Stimulated activated CD8-positive, alpha-beta memory T cell treated with anti-CD3 and anti-CD28 coated beads, Interleukin-4, amount 100 ng/mL, for 1 hour (primary cell): ENCODE measurements at places on chromosomes 7 and 10.

DNA sequence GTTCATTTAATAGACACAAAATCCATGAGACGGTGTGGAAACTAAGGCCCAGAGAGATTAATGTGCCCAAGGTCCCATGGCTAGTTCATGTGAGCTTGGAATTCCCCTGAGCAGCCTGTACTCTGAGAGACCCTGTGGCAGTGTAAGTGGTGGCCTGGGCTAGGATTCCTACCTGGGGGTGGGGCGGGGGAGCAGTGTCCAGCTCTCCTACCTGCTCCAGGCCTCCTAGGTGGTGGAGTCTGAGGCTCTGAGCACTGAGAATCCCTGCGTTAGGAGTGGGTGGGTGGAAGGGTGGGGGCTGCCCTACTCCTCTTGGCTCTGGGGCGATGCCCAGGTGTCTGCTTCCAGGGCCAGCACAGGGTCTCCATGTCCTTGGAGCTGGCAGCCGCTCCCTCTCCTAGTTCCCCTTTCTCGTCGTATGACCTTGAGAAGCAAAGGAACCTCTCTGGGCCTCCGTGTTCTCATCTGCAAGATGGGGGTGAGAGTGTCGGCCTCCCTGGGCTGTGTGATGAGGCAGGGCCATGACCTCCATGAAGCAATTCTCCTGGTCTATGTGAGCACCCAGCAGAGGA, 2.5 kb downstream of the SNCG start:
- no peak for DNase-seq

GRCh38 chr7:112646783-112647182, 143.4 kb downstream of the TMEM168 start:
- DNase-seq, result no peak

GRCh38 chr10:88975377-88975720, 15.2 kb upstream of the FAS start:
- DNase-seq, result no peak

- DNase-seq, result no peak
Observed at GRCh38 chr7:43756368-43757072, 2.0 kb upstream of the BLVRA start.

DNA sequence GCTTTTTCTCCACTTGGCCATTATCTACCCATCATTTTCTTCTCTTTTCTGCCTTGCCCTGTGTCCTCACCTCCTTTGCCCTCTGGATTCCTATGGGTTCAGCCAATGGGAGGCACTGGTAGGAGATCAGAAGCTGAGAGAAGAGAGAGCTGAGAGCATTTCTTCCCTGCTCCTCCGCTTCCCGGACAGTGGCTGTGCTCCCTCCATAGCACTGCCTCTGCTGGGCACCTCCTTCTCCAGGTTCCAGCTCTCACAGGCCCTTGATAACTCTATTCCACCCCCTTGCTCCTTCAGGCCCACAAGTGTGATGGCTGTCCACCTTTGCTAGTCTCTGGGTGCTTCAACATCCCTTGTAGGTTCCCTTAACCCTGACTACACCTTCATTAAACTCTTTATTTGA, 79.6 kb downstream of the LSM5 start:
- DNase-seq, result no peak

- no peak for DNase-seq
Observed at GRCh38 chr7:80699045-80699638, 60.7 kb downstream of the CD36 start.

- DNase-seq, result no peak
Observed at GRCh38 chr10:103433858-103434257, 18.3 kb downstream of the CALHM2 start.

DNA sequence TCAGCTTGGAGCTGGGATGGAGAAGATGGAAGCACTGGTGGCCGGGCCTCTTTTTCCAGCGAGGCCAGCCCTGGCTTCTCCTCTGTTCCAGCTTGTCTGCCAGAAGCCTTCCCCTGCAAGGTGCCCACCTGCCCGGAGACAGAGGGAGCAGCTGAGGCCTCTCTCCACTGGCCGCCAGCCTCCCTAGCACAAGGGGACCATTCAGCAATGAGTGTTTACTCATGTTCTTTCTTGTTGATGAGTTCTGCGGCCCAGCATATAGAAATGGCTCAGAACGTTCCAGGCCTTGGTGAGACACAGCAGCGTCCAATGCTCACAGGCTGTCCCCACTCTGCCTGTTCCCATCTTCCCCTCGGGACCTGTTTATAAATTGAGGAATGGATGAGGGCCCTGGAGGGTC, 47.3 kb downstream of the CHST3 start:
- DNase-seq, result no peak

GRCh38 chr10:34537629-34538231, 277.4 kb downstream of the PARD3 start:
- DNase-seq, result no peak

GRCh38 chr10:125377368-125377767, 217.0 kb upstream of the CTBP2 start:
- DNase-seq, result no peak

DNA sequence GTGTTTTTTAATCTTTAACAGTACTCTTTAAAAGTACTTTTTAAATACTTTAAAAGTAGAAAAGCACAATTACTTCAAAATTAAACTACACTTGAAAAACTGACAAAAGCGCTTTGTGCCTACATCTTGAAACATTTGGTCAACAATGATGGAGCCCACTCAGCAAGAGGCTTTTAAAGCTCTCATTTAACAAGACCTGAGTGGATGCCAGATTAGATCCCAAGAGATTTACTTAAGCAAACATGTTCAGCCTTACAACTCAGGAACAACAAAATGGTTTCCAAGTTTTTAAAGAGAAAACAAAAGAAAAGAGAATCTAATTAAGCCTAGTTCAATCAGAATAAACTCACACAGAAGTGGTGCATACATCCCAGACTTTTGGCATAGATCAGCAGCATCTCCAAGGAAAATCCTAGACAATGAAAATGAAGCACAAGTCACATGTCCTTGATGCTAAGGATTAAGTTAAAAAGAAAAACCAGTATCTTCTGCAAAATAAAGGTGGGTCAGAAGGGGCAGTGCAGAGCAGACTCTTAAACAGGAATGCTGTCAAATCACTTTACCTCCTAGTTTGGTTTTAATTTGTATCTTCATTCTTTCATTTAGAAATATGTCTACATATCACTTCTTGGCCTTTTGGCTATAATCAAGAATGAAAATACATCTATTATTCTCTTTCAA, 26.2 kb downstream of the HIBADH start:
- DNase-seq, result no peak

GRCh38 chr10:126921974-126922525, 16.8 kb downstream of the DOCK1 start:
- DNase-seq, result no peak

DNA sequence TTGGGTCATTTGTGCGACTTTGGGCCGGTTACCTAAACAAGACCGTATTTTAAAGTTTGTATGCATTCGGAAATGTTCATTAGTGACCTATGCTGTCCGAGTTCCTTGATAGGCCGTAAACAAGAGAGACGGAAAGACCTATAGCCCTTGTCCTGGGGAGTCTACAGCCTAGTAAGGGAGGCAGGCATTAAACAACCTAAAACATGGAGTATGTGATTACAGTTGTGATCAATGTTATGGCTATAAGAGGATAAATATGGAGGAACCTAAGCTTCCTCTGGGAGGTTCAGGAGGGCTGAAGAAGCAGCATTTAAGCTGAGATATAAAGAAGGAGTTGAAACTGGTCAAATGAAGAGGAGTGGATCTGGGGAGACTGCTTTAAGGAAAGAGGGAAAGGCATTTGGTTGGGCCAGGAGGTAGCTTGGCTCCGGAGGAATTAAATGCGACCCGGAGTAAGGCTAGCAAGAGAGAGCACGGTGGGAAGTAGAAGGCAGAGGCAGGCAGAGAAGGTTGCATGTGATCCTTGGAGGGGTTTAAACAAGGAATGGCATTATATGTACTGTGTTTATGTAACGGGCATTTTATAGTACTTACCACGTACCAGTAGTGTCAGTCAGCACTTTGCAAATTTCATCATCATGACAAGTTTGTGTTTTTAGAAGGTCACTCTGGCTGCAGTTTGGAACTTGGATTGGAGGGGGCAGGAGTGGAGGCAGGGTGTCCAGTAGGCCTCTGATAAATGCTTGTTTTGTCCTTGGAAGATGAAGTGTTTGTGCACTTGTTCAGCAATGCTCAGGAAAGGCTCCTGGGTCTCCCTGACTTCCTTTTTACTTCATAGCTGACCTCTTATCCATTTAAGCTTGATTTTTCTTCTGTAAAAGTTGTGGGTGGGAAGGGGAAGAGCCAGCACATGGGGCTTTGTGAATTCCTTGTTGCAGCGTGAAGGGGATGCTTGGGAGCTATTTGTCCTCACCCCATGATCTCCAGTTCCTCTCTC, 1.0 kb upstream of the AVPI1 start:
- DNase-seq, result no peak

DNA sequence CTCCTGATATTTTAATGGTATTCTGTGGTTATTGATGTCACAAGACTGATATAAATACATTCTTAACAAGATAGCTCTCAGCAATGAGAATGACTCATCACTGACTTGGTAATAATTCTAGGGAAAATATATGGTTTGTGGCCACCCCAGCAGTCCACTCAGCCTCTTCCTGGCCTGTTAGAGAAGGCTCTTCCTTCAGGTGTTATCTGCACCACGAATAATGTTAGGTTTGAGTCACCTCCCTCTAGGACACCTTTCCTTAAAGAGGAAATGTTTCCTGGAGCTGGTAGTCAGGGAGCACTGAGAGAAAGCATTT, 163.3 kb downstream of the SVIL start:
- no peak for DNase-seq

- DNase-seq, result no peak
Observed at GRCh38 chr10:118592675-118593330, 2.6 kb downstream of the PRLHR start.

DNA sequence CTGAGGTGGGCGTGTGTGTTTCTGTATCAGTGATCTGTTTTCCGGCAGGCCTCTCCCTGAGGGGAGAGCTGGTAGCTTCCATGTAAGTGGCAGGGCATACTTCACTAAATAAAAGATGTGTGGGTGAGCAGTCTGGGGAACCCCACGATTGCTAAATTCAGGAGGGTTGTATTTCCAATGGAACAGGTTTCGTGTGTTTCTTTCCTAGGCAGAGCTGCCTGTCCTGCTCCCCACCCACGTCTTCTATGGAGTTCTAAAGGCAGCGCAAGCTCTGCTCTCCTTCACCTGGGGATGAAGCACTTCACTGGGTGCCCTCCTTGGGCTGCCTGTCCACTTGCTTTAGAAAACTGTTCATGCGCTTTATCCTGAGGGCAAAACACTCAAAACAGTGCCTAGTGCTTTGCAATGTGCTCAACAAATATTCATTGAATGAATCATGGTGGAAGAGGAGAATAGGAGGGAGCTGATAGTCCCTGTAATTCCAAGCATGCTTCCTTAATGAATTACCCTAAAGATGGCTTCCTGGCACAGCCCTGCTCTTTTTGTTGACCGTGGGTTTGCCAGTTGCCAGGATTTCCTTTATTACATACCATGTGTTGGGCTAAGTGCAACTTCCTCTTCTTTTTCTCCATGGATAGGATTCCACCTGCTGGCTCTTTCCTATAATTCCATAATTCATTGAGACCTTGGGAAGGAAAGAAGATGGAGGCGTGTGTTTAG, 50.6 kb upstream of the SRPK2 start:
- no peak for DNase-seq

GRCh38 chr7:21550076-21550475, 7.2 kb downstream of the DNAH11 start:
- no peak for DNase-seq

- no peak for DNase-seq
Observed at GRCh38 chr7:139630643-139631519, 107.4 kb downstream of the CLEC2L start.

GRCh38 chr7:47247132-47247531, 334.8 kb downstream of the TNS3 start:
- no peak for DNase-seq
